ENCODE measurements at places on chromosomes 12 and 14.
A peak's percentile ranks its signal among the peaks of the same experiment; 100 is the strongest.

GRCh38 chr12:56253091-56253490 is 5.1 kb downstream of the ANKRD52 start:
- DNase-seq: no peak

DNA sequence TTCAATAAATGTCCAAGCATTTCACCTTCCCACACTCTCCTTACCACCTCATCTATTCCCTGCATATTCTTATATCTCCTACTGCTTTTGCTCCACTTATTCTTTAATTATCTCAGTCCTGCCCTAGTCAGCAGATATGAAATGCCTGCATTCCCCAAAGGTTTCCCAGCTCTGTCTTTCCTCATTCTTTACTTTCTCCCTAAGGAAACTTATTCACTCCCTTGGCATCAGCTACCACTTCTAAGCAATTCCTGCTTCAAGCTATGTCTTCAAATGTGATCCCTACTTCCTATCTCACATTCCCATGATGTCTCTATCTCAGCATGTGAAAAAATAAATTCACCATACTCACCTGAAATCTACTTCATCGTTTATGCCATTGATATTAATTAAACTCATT is 111.8 kb downstream of the CAPZA3 start:
- no peak for DNase-seq

- DNase-seq: no peak
Observed at GRCh38 chr12:128313931-128314330, 47.0 kb downstream of the TMEM132C start.

DNA sequence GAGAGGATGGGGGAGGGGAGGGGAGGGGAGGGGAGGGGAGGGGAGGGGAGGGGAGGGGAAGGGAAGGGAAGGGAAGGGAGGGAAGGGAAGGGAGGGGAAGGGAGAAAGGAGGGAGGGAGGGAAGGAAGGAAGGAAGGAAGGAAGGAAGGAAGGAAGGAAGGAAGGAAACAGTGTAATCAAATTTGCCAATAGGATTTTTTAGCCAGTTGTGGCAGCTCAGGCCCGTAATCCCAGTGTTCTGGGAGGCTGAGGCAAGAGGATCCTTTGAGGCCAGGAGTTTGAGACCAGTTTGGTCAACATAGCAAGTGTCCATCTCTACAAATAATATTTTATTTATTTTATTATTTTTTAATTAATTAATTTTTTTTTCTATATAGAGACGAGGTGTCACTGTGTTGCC is 19.4 kb downstream of the AICDA start:
- DNase-seq: no peak

DNA sequence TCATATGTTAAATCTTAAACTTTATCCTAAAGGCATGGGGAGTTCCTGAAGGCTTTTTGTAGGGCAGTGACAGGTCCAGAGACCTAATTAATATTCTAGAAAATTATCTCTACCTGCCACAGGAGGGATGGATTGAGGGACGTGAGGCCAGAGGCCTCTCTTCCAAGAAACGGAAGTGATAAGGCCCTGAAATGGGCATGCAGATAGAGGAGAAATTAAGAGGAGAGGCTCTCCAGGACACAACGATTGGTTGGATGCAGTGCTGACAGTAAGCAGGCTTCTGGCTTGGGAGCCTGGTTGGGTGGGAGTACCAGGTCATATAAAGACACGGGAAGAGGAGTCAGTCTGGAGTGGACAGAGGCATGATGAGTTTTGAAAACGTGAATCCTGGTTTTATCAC is 3.1 kb upstream of the BORCS5 start:
- DNase-seq: no peak

GRCh38 chr12:115364921-115365320 is 680.9 kb upstream of the TBX3 start:
- no peak for DNase-seq

- no peak for DNase-seq
Observed at GRCh38 chr12:116303066-116303465, 25.6 kb upstream of the MED13L start.

DNA sequence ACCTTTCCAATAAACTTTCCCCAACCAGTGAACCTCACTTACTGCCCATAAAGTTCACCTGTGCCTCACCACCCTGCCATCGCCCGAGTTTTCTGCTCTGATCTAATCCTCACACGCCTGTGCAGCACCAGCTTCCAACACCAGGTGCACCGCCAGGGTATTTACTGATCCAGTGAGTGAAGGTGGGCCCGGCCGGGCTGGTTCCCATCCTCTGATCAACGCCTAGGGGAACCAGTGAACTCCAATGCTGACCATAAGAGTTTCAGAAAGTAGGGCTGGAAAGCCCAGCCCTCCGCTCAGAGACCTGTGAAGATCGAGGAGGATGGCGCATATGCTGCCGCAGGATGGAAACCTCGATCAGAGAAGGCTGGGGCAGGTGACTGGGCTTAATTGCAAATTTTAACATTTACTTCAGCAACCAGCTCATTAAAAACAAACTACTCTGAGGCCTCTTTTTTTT is 685 bp upstream of the MYL6B start:
- peak; percentile 53 for DNase-seq

GRCh38 chr14:44384093-44384492 is 123.0 kb downstream of the FSCB start:
- DNase-seq: no peak

DNA sequence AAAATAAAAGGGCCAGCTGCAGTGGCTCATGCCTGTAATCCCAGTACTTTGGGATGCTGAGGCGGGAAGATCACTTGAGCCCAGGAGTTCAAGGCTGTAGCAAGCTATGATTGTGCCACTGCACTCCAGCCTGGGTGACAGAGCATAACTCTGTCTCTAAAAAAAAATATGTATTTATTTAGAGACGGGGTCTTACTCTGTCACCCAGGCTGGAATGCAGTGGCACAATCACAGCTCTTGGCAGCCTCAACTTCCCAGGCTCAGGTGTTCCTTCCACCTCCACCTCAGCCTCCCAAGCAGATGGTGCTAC is 179.3 kb upstream of the ATF7IP start:
- DNase-seq: no peak

DNA sequence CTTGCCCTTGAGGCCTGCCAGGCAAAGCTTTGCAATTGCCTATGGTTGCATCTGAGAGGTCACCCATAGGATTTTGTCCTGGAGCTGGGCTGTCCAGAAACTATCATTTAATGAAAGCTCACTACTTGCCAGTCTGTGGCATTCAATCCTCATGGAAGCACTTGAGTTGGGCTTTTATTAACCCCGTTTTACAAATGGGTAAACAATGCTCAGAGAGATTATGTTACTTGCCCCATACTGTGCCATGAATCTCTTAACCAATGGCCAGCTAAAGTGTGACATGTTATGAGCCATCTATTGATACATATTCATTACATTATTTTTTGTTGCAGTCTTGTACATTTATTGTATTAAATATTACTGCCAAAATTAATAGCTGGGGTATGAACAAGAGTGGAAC is 35.9 kb downstream of the PDZRN4 start:
- no peak for DNase-seq

Measured in activated T-helper 1 cell treated with anti-CD3 and anti-CD28 coated beads, Interleukin-2, amount 50 U/mL, for 16 hours (primary cell).